ENCODE measurements at places on chromosomes 11 and 22. TPM values are rescaled to one million over a fixed set of nuclear protein-coding genes. Genes with fewer than 3 reads are reported as not detected.

The CRACR2B gene
- total RNA-seq = 0.45 TPM

The GRK3 gene
- 0.53 TPM for total RNA-seq

The BIRC3 gene
- 0.47 TPM for total RNA-seq

The NXPE1 gene
- total RNA-seq = not detected

The OR2AG1 gene
- not detected for total RNA-seq

The UPK2 gene
- not detected for total RNA-seq

The FGF4 gene
- not detected for total RNA-seq

The SGSM1 gene
- total RNA-seq = under 0.01 TPM
